ENCODE measurements at places on chromosomes 13 and 19.
A peak's percentile ranks its signal among the peaks of the same experiment; 100 is the strongest.

GRCh38 chr13:25384758-25385410 lies 13.1 kb downstream of the ATP8A2 start:
- DNase-seq, result peak; percentile 10

GRCh38 chr19:18496167-18496979 lies 25.5 kb downstream of the ELL start:
- peak; percentile 81 for DNase-seq

DNA sequence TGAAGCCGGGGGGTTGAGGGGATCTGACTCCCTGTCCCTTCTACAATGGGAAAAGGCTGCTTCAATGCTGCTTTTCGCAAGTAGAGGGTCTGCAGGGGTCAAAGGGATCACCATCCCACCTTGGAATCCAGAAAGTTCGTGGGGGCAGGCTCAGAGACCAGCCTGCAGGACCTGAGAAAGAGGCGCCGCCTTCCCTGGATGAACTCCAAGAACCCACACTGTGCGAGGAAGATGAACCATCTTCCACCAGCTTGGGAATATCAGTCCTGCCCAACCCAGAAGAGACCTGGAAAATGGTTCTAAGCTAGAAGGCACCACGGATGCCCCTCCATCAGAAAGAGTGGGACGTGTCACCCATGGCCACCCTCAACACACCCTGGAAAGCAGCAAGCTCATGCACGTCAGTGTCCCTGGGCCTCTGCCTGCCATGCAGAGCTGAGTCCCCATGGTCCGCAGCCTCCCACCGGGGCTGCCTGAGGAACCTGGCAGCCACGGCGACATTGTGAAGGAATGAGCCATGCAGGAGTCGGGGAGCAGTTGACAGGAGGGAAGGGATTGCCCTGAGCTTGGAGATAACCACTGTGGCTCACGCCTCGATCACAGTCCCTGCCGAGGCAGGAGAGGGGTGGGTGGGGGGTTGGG lies 14.6 kb downstream of the RAB3D start:
- DNase-seq, result no peak

DNA sequence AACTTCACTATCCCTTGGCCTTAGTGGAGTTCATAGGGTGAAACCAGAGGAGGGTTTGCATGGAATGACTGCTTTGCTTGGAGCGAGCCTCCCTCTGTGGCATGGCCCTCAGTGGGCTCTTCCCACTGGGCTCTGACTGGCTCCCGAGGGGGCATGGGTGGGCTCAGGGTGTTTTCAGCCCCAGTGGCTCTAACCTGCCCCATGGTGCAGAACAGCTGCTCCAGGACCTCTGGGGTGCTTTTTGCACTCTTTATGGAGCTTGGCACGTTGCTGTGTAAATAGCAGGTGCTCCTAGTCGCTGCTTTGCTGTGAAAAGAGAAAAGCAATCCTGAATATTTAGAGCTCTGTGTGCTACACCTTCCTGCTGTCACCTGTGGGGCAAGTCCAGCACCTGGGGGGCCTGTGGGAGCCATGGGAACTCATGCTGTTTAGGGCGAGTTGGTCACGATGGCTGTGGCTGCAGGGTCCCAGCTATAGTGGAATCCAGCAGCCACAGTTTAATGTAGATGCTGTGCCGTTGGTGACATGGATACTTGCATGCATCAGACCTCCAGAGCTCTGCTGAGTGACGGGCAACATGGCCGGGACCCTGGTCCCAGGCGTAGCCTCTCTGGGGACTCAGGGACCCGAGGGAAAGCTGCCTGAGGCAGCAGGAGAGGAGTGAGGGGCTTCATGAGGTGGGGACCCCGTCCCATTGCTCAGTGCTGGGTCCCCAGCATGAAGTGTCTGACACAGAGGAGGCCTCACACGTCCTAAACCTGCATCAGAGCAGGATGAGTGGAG lies 14.3 kb upstream of the MCF2L start:
- DNase-seq, result no peak

- peak; percentile 74 for DNase-seq
Measured at GRCh38 chr19:16096280-16096855, 15.3 kb upstream of the RAB8A start.

All from MV-4-11 (cell line).